Ovary (tissue), 10 donors: ENCODE measurements at places on chromosomes 2 and 18. TPM values are rescaled to one million over a fixed set of nuclear protein-coding genes. Genes with fewer than 3 reads are reported as not detected.

GRCh38 chr2:188978291-188979081 is 4.3 kb downstream of the COL3A1 start:
- H3K27me3 ChIP-seq = no peaks in the 10 kb centered on the region
- H3K4me3 ChIP-seq = peak overlapping the region; percentile 11
- no peaks in the 10 kb centered on the region for H3K36me3 ChIP-seq
- peak overlapping the region; percentile 79 for H3K27ac ChIP-seq
- peaks cover 1% of the 10 kb centered on the region for H3K4me1 ChIP-seq

DNA sequence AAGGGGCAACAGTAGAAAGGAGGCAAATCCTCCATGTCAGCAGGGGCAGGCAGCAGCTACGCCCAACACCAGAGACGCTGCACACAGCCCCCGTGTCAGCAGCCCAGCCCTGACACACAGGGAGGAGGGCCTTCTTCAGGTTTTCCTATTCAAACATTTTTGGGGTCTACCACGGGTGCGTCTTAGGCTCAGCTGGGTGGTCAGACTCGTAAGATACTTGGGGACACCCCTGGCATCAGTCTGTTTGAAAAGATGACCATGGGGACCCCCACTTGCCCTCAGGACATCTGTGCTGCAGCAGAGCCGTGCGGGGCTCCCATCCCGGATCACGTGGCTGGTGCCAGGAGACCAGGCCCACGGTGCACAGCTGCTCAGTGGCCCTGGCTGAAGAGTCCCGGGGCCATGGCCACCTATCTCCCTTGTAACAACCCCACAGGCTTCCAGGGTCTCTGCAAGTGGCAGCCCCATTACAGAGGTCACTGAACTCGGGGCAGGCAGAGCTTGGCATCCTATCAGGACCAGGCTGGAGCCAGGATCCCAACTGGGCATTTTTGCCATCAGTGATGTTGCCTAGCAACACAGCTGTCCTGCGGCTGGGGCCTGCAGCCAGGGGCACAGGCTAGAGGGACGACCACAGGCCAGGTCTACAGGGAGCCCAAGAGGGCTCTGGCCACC is 82.5 kb downstream of the EDAR start:
- no peak overlapping the region for H3K4me3 ChIP-seq
- DNase-seq = no peak
- H3K27ac ChIP-seq = no peak overlapping the region

DNA sequence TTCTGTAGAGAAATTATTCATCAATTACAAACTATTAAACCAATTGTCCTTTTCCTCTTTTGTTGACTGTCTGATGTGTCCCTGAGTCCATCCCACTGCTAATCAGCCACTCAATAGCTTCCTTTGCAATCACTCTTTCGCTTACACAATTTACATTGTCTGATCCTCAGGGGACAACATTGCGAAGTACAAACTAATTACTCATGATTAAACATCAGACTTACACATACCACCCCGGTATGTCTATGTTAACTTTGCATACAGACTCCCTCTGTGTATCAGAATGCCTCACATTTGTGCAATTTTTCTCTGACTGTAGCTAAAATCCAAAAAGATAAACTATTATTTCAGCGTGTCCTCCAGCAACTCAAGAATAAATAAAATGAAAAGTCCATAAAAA is 264.4 kb upstream of the REV1 start:
- H3K27ac ChIP-seq = no peak overlapping the region
- no peaks in the 10 kb centered on the region for H3K36me3 ChIP-seq
- no peaks in the 10 kb centered on the region for H3K27me3 ChIP-seq
- no peaks in the 10 kb centered on the region for H3K4me1 ChIP-seq

GRCh38 chr2:230660294-230661060 is 52.2 kb upstream of the CAB39 start:
- no peak for DNase-seq
- no peak overlapping the region for H3K27ac ChIP-seq
- no peaks in the 10 kb centered on the region for H3K4me1 ChIP-seq
- no peaks in the 10 kb centered on the region for H3K36me3 ChIP-seq
- no peaks in the 10 kb centered on the region for H3K27me3 ChIP-seq

DNA sequence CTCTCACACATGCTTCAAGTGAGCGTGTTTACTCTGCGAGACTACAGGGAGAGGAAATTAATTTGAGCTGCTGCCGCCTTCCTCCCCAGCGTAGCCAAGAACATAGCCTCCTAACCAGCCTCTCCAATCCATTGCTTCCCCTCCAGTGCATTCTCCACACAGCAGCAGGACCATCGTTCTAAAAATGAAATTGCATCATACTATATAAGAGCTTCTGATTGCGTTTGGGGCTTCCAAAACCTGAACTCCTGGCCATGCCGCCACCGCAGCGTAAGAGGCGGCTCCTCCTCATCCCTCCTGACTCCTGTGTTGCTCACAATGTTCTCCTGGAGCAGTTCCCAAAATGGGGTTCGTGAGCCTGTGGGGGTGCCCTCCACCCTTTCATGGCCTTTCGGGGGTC is 142.1 kb downstream of the MYT1L start:
- no peak overlapping the region for H3K27ac ChIP-seq
- no peaks in the 10 kb centered on the region for H3K27me3 ChIP-seq
- no peak for DNase-seq
- no peaks in the 10 kb centered on the region for H3K36me3 ChIP-seq

- no peaks in the 10 kb centered on the region for H3K36me3 ChIP-seq
- DNase-seq = no peak
- no peak overlapping the region for H3K4me3 ChIP-seq
- H3K4me1 ChIP-seq = peaks cover 4% of the 10 kb centered on the region
- no peaks in the 10 kb centered on the region for H3K27me3 ChIP-seq
- no peak overlapping the region for H3K27ac ChIP-seq
Observed at GRCh38 chr2:38718601-38719000, 32.6 kb downstream of the SRSF7 start.

- H3K27ac ChIP-seq = no peak overlapping the region
- no peaks in the 10 kb centered on the region for H3K4me1 ChIP-seq
- no peaks in the 10 kb centered on the region for H3K27me3 ChIP-seq
- no peak overlapping the region for H3K4me3 ChIP-seq
Observed at GRCh38 chr18:12768625-12769024, 65.8 kb downstream of the PSMG2 start.

- no peaks in the 10 kb centered on the region for H3K27me3 ChIP-seq
- H3K4me1 ChIP-seq = no peaks in the 10 kb centered on the region
- no peak overlapping the region for H3K4me3 ChIP-seq
- DNase-seq = no peak
- H3K36me3 ChIP-seq = no peaks in the 10 kb centered on the region
- no peak overlapping the region for H3K27ac ChIP-seq
Observed at GRCh38 chr2:203549406-203549805, 14.3 kb upstream of the RAPH1 start.

DNA sequence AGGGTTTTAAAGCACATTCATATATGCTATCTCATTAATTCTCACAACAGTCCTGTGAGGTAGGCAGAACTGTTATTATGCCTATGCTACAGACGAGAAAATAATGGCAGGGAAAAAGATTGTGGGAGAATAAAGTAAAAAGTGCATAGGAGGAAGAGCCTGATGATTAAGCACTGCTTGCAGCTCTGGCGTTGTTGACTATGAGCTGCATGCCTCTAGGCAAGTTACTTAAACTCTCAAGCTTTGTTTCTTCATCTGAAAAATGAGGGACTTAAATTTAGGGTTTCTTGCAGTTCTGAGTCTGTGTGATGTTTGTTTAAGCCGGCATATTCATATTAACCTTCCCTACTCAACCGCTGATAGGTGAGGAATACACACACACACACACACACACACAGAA is 51.6 kb upstream of the RAPH1 start:
- no peaks in the 10 kb centered on the region for H3K36me3 ChIP-seq
- no peak overlapping the region for H3K4me3 ChIP-seq
- no peaks in the 10 kb centered on the region for H3K27me3 ChIP-seq
- no peak overlapping the region for H3K27ac ChIP-seq

DNA sequence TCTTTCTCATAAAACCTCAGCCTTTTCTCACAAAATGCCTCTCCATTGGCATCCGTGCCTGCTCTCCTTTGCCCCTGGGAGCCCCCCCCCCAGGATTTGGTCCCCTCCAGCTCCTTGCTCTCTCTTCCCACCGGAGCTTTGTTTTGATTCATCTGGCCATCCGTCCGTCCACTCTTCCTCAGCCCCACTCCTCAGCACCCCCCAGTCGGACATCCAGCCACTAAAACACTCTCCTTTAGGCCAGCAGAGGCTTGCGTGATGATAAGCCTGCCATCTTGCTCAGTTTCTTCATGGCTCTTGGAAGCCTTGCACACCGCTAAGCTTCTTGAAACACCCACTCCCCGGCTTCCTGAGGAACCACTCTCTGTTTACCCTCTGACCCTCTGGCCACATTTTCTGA is 31.5 kb upstream of the GNAL start:
- no peak overlapping the region for H3K4me3 ChIP-seq
- H3K27me3 ChIP-seq = no peaks in the 10 kb centered on the region
- H3K4me1 ChIP-seq = no peaks in the 10 kb centered on the region
- DNase-seq = no peak

DNA sequence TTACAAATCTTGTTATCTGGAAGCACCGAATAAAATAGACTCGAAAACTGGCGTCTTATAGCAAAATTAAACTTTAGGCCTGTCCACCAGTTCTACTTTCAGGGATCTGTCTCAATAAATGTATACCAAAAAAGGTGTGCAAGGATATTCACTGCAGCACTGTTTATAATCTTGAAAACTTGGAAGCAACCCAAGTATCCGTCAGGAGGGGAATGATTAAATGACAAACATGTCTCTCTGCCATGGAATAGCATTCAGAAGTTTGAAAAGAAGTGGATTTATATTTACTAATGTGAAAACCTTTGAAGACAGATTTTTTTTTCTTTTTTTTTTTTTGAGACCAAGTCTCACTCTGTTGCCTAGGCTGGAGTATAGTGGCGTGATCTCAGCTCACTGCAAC is 32.3 kb upstream of the SATB2 start:
- no peaks in the 10 kb centered on the region for H3K4me1 ChIP-seq
- no peaks in the 10 kb centered on the region for H3K36me3 ChIP-seq
- H3K27ac ChIP-seq = no peak overlapping the region
- no peak for DNase-seq
- H3K27me3 ChIP-seq = no peaks in the 10 kb centered on the region

- H3K36me3 ChIP-seq = no peaks in the 10 kb centered on the region
- no peaks in the 10 kb centered on the region for H3K27me3 ChIP-seq
- no peak overlapping the region for H3K27ac ChIP-seq
- H3K4me3 ChIP-seq = no peak overlapping the region
- no peak for DNase-seq
- no peaks in the 10 kb centered on the region for H3K4me1 ChIP-seq
Observed at GRCh38 chr2:235845245-235845644, 322.9 kb downstream of the GBX2 start.

GRCh38 chr2:210172219-210172575 is 988 bp upstream of the KANSL1L start:
- H3K27ac ChIP-seq = peak overlapping the region; percentile 100
- H3K36me3 ChIP-seq = no peaks in the 10 kb centered on the region
- DNase-seq = no peak
- H3K4me1 ChIP-seq = no peaks in the 10 kb centered on the region
- peak overlapping the region; percentile 95 for H3K4me3 ChIP-seq

DNA sequence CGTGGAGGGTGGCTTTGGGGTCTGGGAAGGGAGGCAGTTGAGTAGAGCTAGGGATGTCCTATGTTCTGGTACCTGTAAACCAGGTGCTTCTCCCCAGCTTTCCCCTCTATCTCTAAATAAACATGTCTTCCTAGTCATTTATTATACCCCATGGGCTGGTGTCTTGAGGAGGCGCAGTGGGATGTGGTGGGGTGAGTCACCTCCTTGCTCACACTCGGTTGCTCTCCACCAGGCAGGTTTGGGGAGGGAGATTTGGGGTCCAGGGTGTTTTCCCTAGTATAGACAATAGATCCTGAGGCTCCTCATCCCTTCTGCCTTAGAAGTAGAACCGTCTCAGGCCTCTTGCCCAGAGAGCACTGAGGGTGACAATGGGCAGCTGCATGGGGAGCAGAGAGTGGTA is 5.1 kb downstream of the PSD4 start:
- H3K4me3 ChIP-seq = no peak overlapping the region
- peaks cover 6% of the 10 kb centered on the region for H3K4me1 ChIP-seq
- H3K36me3 ChIP-seq = no peaks in the 10 kb centered on the region
- no peak overlapping the region for H3K27ac ChIP-seq
- no peak for DNase-seq

- H3K27ac ChIP-seq = no peak overlapping the region
- H3K4me1 ChIP-seq = no peaks in the 10 kb centered on the region
- no peak for DNase-seq
- no peak overlapping the region for H3K4me3 ChIP-seq
- H3K36me3 ChIP-seq = no peaks in the 10 kb centered on the region
- no peaks in the 10 kb centered on the region for H3K27me3 ChIP-seq
Observed at GRCh38 chr2:126945118-126945517, 46.4 kb downstream of the TEX51 start.

DNA sequence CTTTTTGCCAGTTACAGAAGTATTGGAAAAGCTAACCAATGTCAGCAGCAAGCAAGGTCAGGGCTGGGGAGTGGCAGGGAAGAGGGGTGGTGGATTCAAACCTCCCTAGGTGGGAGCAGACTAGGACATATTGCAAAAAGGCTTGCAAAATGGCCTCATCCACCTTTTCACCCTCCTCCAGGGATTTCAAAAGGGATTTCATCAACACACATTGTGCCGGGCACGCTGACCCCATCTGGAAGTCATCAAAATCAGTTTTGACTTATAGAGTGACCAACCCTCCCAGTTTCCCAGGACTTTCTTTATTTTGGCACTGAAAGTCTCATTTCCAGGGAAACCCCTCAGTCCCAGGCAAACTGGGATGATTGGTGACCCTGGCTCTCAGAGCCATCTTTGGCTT is 94.7 kb downstream of the BIN1 start:
- no peak for DNase-seq
- H3K27ac ChIP-seq = no peak overlapping the region
- H3K4me3 ChIP-seq = no peak overlapping the region
- H3K27me3 ChIP-seq = no peaks in the 10 kb centered on the region

DNA sequence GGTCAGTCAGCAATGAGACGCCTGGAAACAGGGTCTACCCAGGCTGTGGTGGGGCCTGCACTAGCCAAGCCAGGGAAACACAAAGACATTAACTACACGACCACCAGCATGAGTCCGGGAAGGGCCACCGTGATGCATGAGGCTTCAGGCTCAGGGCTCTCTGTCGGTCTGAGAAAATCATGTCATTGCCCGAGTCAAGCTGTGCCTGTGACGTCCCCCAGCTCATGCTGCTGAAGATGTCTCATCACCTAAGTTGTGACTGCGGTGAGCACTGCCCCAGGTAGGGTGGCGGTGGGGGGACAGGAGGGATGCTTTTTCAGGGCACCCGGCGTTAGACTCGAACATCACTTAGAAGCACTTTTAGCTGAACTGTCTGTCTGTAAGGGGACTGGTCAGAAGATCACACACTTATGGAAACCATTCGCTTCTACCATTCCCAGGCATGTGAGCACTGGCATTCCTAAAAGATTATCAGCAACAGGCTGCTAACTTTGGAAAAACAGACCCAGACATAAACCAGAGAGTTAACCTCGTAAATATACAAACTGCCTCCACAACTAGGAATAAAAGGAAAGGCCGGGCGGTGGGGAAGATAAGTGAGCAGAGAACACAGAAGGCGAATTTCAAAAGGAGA is 234.5 kb downstream of the HDAC4 start:
- H3K36me3 ChIP-seq = no peaks in the 10 kb centered on the region
- H3K4me3 ChIP-seq = no peak overlapping the region
- no peaks in the 10 kb centered on the region for H3K27me3 ChIP-seq

The PDE1A gene
- 3.3 TPM for total RNA-seq

The PSMD14 gene
- 13.6 TPM for total RNA-seq

The ZNF892 gene
- total RNA-seq = 4.5 TPM

The CNDP1 gene
- not detected for total RNA-seq

The PCARE gene
- 0.20 TPM for total RNA-seq

The OR6B2 gene
- total RNA-seq = not detected

The C2orf69 gene
- 12.0 TPM for total RNA-seq

The SERPINB12 gene
- total RNA-seq = not detected
